Stimulated activated CD8-positive, alpha-beta memory T cell treated with anti-CD3 and anti-CD28 coated beads, Interleukin-4, amount 100 ng/mL, for 1 hour (primary cell): ENCODE measurements at places on chromosomes 11 and 22.

GRCh38 chr11:30683176-30683575 is 97.0 kb upstream of the MPPED2 start:
- no peak for DNase-seq

GRCh38 chr11:7019500-7020182 is 505 bp downstream of the ZNF214 start:
- DNase-seq, result no peak

GRCh38 chr11:107116358-107116757 is 98.1 kb upstream of the GUCY1A2 start:
- DNase-seq, result no peak

GRCh38 chr11:107563702-107564101 is 1.8 kb downstream of the ALKBH8 start:
- DNase-seq, result no peak

DNA sequence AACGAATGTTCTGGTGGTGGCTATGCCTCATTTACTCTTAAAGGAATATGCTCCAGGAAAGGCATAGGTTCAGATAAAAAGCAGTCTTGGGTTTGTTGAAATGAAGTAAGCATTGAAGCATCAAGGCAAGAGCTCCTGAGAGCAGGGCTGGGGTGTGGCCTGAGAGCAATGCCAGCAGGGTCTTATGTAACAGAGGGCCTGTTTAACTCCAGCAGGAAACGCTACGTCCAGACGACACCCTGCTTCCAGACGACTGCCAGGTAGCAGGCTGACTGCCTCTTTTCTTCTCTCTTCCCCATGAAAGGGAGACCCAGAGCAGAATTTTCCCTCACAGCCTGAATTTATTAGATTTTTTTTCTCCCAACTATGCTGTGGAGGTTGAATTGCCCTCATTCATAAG is 127.2 kb upstream of the SLC5A12 start:
- DNase-seq, result no peak

DNA sequence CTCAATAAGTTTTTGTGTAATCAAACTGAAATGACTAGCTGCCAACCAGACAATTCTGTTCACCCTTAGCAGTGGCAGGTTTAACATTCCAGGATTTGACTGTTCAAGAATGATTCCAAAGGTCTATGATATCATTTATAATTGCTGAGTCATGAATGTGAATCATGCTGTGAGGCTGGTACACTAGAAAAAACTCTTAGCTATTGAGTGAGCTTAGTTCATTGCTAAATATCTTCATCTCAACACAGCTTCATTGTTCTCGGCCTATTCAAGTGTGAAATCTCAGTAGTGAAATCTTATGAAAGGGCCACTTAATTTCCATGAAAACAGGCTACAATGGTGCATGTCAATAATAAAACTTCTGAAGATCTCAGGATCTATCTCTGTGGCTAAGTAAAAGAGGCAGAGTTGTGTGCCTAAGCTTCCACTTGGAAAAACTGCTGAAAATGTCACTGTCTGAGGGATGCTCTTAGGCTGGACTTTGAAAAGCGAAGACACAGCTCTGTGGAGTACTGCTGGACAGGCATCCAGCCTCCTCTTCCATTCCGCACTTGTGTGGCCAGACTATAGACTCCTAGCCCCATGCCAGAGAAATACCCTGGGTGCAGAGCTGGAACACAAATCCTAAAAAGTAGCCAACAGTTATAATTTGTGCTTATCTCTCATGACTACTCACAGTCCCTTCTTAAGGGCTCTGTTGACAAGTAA is 12.8 kb downstream of the AQP11 start:
- DNase-seq, result no peak

GRCh38 chr11:61140416-61140815 is 20.8 kb downstream of the VPS37C start:
- DNase-seq, result no peak

GRCh38 chr11:122439866-122440810 is 215.4 kb upstream of the UBASH3B start:
- DNase-seq, result no peak

DNA sequence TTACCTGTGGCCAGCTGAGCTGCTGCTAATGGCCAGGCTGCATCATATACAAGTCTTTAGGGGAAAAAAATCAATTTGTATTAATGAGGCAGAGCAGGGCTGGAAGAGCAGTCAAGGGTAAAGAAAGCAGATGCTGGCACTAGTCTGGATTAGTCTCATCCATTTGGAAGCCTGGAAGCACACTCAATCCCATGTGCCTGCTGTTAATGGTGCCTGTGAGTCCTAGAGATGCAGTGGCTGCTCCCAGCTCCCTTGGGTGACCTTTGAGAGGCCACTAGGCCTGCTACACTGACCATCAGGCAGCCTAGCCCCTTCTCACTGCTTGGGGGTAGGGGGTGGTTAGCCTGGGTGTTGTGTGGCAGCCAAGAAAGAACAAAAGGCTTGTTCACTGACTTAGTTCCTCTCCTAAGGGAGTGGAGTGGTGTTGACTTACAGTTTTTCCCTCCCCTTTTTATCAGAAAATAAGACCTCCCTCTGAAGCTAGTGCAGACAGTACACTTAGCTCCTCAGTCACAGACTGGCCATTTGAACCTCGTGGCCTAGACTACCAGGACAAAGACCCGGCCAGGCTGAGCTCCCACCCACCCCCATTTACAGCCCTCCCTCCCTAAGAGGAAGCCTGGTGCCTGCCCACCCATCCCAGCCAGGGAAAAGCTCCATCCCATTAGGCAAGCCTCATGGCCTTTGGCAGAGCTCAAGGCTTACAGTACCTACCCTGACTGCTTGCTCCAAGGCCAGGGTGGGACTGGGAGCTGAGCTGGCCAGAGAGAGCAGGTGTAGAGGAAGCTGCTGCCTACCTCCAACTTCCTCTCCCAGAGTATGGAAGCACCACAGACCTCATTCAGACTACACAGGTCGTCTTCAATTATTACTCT is 7.8 kb downstream of the PIK3IP1 start:
- no peak for DNase-seq

DNA sequence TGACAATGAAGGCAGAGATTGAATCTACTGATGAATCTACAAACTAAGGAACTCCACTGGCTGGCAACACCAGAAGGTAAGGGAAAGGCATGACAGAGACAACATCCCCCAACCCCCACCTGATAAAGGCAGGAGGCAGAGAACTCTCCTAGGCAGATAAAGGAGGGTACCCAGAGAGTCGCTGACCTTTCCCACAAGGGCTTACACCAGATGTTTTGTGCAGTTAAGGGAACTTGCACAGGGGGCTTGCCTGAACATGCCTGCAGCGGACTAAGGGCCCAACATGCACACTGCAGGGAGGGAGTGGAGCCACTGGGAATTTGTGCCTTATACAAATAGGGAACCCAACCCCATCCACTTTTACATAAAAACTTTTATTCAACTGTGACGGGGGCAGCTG is 1996.9 kb upstream of the RAG2 start:
- DNase-seq, result no peak

DNA sequence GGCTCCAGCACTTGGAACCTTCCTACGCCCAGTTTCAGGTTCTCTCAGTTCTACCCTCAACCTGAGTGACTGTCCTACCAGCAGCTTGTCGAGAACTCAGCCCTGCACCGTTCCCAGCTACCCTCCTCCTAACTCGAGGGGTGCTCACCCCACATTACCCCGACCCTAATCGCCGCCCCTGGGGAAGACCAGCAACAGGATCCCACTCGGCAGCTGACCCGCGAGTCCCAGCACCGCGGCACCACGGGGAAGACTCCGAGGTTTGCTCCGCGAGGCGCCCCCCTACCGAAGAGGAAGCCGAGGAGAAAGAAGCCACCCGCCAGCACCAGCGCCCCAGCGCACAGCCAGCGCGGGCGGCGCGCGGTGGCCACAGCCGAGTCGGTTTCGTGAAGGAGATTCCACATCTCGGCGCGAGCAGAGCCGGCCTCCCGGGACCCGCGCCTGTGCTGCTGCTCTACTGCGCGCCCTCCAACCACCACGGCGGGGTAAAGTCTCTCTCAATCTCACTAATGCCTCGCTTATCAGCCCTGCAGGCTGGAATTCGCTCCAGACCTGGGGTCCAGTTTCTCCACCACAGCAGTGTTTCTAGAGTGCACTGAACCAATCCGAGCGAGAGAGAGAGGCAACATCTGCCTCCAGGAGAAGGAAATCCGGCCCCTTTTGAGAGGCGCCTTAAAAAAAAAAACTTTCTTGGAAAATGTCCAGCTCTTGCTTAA is at the start of gene FOLH1:
TSS of gene FOLH1 (minus strand) at position 597 of the 716 bp plus-strand sequence. CDS start at position 404, 193 bp downstream.
- DNase-seq, result no peak

- DNase-seq, result no peak
These were observed 103.6 kb downstream of the TRIM29 start for GRCh38 chr11:120034176-120034875.

- no peak for DNase-seq
These were observed 30.0 kb downstream of the LRRC32 start for GRCh38 chr11:76640501-76640900.

GRCh38 chr11:2259897-2260451 is 10.4 kb downstream of the ASCL2 start:
- DNase-seq, result no peak

GRCh38 chr11:83773950-83774880 is 488.0 kb upstream of the CCDC90B start:
- DNase-seq, result no peak

- DNase-seq, result peak; percentile 69
These were observed 6.7 kb upstream of the MCAM start for GRCh38 chr11:119323532-119324033.

DNA sequence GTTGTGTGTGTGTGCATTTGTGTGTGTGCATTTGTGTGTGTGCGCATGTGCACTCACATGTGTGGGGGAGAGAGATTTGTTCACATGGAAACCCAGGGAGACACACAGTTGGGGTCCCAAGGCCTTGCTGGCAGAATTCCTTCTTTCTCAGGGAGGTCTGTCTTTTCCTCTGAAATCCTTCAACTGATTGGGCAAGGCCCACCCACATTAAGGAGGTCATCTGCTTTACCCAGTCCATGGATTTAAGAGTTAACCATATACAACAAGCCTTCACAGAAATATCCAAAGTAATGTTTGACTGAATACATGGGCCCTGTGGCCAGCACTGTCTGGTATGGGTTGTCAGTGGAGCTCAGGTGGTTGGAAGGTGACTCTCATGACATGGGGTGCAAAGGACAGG is 641.4 kb downstream of the BRD1 start:
- DNase-seq, result no peak

DNA sequence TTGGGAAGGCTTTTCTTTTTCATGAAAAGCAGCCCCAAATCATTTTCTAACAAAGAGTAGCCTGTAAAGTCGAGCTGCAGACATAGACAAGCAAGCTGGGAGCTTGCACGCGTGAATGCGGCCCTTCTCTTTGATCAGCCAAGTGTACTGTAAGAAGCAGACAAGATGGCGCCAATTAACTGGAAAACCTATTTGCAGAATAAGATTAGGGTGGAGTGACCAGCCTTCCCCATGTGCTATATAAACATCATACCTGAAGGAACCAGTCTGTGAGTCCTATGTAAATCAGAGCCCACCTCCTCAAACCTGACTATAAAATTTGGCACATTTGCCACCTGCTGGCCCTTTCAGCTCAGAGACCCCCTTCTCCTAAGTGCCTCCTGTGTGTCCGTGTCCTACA is 982.7 kb downstream of the OPCML start:
- no peak for DNase-seq

DNA sequence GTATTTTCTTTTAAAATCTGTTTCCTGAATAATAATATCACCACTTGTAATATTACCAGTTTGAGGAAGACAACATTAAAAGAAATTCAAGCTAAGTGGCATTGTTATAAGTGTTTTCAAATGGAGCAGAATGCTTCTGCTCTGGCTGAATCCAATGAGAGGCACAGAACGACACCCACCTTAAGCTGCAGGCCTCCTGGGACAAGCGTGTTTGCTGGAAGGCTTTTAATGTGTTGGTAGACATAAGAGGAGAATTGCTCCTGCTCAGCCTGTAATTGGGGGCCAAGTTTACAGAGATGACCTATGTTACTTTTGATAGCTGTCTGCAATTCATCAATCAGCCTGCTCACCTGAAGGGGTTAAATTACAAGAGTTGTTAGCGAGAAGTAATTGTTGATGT is 242.2 kb downstream of the DCDC1 start:
- no peak for DNase-seq

DNA sequence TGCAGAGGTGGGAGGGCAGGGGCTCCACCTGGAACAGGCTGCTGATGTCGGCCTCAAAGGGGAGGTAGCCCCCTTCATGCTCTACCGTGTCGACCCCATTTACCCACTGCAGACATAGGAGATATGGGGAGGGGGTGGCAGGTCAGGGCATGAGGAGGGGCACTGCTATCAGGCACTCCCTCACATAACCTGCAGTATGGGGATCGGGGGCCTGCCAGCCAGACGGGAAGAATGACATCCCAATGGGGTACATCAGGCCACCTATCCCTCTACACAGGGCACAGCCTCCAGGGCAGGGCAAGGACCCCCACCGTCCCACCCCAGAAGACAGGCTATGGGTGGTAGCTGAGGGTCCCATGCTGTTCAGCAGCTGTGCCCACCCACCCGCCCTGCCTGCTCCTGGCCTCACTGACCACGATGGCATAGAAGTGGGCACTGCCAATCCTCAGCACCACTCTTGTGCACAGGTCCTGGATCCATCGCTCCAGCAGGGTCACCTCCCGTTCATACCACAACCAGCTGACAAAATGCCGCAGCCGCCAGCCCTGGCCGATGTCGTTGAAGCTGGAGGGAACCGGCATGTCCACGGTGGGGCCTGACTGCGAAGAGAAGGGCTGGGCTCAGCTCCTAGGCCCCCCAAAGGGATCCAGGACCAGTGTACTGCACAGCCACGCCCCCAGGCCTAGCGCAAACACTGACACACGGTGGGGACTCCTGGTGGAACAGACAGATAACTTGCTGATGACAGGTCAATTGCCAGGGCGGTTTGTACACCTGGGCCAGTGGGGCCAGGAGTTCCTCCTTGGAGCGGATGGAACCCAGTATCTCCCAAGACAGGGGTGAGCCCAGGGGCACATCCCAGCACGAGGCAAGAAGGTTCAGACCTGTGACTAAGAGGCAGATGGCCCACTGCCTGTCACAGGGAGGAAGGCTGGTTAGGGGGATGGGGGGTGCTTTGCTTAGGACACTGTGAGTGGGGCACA is 24.1 kb downstream of the RGL4 start:
- DNase-seq, result no peak

DNA sequence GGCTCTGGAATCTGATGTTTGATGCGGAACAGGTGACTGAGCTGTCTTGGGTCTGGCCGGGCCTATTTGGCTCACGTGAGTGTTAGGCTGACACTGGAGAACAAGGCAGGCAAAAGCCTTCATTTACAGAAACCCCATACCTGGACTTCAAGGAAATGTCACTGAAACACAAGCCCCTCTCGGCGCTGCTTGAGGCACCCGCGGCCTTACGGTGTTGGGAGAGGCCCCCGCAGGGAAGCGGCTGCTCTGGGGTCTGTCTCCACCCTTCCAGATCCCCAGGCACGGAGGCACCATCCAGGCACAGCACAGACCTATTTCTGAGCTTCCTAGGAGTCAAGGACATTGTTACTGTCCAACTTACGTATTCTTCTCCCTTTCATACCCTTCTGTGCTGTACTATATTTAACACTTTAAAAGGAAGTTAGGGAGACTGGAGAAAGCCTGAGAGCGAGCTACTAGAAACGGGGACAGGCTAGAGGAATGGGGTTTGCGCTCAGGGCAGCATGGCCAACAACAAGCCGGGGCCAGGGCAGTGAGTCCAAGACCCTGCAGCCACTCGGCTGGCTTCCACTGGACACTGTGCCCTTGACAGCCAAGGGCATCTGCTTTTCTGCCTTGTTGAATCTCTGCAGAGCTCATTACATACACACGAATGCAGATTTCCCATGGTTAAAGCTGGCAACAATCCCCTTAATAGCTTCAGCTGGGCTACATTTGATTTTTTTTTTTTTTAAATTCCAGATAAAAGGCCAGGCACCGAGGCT is 23.8 kb downstream of the DRD4 start:
- no peak for DNase-seq

GRCh38 chr22:28607795-28608194 is 71.8 kb downstream of the TTC28 start:
- no peak for DNase-seq

- DNase-seq, result no peak
These were observed 125.9 kb downstream of the CWF19L2 start for GRCh38 chr11:107331728-107332127.
